ENCODE measurements at places on chromosomes 4 and X.

GRCh38 chr4:14787894-14788293 lies 214.4 kb upstream of the CPEB2 start:
- no peak for DNase-seq

DNA sequence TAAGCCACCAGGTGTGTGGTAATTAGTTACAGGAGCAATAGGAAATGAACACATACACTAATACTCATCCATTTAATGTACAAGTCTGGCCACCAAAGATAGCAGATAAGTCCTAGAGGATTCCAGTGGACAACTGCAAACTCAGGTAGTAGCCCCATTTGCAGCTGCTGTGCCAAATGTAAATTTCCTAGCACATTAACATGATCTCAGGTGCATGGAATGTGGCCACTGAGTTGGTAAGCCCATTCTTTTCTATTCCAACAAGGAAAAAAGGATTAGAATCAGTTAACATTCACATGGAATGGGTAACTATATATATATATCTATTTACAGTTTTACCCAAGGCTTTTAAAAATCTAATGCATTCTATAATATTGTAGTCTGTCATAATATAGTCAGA lies 23.3 kb upstream of the FRAS1 start:
- DNase-seq, result no peak

GRCh38 chrX:3526071-3526470 lies 179.6 kb upstream of the MXRA5 start:
- DNase-seq, result no peak

GRCh38 chrX:56975611-56976010 lies 19.7 kb downstream of the SPIN3 start:
- no peak for DNase-seq

- DNase-seq, result no peak
These were observed 71.5 kb downstream of the IRF2 start for GRCh38 chr4:184402740-184403383.

DNA sequence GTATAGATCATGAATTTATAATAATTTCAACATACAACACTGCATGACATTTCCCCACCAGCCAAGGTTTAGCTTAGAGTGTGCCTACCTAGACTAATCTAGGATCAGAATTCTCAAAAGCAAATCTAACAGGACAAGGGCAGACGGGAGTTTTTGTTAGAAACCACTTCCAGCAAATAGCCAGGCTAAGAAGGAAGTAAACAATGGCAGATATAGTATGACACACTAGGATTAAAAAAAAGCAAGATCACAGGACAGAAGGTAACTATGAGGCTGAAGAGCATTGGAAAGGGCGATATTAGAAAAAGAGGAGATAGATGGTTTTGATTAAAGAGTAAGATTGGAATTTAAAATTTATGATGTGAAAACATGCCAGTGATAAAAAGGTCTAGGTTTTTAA lies 124.8 kb downstream of the LRBA start:
- no peak for DNase-seq

DNA sequence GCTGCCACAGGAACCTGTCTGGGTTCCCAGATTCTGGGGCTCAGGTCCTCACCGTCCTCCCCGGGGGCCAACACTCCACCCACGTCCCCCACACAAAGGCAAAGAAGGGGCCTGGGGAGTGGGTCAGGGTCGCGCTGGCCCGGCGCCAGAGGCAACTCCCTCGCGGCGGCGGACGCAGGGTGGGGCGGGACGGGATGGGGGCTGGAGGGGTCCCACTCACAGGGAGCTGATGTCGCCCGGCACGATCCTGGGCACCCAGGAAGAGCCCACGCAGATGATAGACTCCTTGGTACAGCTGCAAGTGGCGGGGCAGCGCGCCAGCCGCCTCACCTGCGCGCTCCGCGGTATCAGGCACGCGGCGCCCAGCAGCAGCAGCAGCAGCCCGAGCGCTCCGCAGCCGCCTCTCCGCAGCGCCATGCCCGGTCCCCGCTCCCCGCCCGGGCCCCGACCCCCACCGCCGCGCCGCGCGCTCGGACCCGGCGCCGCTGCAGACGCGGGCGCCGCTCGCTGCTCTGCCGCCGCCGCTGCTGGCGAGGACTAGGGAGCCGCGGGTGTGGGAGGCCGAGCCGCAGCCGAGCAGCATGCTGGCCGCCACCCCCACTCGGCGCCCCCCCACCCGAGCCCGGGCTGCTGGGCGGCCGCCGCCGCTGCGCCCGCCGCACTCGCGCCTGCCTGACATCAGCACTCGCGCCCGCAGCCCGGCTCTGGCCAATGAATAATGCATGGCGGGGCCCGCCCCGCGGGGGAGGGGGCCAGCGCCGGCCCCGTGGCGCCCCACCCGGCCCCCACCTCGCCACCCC lies at the start of gene LGI2:
LGI2 (minus strand) TSS at position 670 of the 800 bp plus-strand sequence; CDS start at position 417, 253 bp downstream.
- DNase-seq, result no peak

- peak; percentile 48 for DNase-seq
These were observed 1554.7 kb upstream of the TENM3 start for GRCh38 chr4:180688480-180688879.

DNA sequence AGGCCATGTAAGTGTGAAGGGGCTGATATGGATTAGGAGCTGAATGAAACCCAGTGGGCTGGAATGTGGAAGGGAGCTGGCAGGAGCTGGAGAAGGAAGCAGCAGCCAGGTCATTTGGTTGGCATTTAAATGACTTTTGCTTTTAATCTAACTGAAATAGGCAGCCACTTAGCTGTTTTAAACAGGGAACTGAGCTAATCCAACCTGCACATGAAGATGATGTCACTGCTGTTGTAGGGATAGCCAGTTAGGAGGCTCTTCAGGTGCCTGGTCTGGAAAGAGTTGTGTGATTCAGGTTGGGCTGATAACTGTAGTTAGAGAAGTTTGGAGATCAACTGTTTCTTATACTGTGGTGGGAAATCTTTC lies 122.4 kb downstream of the PALLD start:
- no peak for DNase-seq

- DNase-seq, result peak; percentile 44
These were observed 124.8 kb downstream of the SNCA start for GRCh38 chr4:89712141-89712540.

DNA sequence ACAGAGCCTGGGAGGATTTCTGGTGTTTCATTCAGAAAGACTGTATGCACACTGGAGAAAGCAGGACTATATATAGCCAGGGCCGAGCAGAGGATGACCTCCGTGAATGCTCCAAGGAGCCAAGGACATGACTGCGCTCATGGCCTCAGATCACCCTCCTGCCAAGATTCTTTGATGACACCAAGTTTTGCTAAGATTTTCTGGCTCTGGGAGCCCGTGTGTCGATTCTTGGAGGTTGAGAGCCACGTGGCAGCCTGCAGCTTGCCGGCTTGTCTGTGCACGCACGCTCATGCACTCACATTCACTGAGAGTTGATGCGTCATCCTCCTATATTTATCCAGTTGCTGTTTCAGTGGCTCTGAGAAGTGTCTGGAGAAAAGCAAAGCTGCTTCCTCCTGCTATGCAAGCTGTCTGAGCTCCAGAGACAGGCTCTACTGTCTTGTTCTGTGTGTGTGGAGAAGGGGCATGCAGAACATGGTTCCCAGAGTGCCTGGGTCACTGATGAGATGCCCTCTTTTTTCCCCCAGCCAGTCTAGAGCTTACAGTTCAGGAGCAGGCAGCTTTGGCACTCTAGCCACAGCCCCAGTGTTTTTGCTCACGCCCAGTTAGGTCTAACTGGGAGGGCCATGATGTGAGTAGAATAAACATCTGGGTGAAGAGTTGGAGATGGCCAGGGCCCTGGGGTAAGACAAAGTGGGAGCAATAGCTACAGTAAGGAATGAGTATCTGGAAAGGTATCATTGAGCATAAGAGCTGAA lies 64.9 kb upstream of the SCOC start:
- DNase-seq, result peak; percentile 72

- DNase-seq, result no peak
These were observed 6.7 kb upstream of the WFS1 start for GRCh38 chr4:6262847-6263487.

DNA sequence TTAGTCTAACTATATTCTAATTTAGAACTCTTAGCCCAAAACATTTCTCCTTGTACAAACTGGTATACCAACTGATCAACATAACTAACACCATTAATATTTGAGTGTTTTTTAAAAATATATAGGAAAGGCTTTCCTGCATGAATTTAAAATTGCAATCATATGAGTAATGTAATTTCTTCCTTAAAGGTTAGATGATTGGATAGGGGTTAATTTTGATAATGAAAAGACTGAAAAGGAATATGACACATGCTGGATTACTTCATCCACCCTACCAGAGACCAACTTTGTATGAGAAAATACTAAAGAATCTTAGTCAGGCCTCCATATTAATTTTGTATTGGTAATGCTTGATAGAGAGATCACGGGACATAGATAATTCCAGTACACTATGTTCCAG lies 25.1 kb upstream of the PLS3 start:
- DNase-seq, result no peak

- DNase-seq, result no peak
These were observed 666.8 kb downstream of the PCDH18 start for GRCh38 chr4:136865526-136865925.

- no peak for DNase-seq
These were observed 2.3 kb downstream of the GPR173 start for GRCh38 chrX:53050841-53051240.

GRCh38 chrX:101290957-101291603 lies at the start of gene TAF7L:
Gene TAF7L, minus strand, starts transcription at chrX:101291334. Its CDS starts 3,791 bp downstream, at chrX:101287543.
- DNase-seq, result no peak

- DNase-seq, result no peak
These were observed 916.0 kb downstream of the TECRL start for GRCh38 chr4:63493265-63493664.

- DNase-seq, result no peak
These were observed 39.9 kb downstream of the TNIP2 start for GRCh38 chr4:2716236-2716635.

GRCh38 chr4:3283483-3283882 lies 9.3 kb upstream of the RGS12 start:
- DNase-seq, result no peak

Measured in non-pigmented ciliary epithelial cell (primary cell).